Activated B cell treated with CpG ODN at 0.5 μM for 24 hours (primary cell): ENCODE measurements at places on chromosomes 2 and 18. TPM values are rescaled to one million over a fixed set of nuclear protein-coding genes. Genes with fewer than 3 reads are reported as not detected.

DNA sequence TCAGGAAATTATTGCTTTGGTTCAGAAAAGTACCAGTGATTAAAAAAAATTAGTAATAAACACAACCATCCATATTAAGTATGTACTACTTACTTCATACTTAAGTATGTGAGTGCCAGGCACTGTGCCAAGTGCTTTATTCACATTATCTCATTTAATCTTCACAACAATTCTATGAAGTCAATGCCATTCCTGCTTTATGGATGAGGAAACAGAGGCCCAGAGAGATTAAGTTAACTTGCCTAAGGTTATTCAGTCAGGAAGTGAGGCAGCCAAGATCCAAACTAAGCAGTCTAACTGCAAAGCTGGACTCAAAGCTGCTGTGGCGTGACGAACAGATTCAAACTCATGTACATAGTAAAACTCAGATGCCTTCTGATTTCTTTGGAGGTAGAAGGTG lies 22.3 kb downstream of the DTNB start:
- no peak for DNase-seq

Gene UCN
- 1.0 and 1.2 TPM in 2 replicates for total RNA-seq

- no peak for DNase-seq
Measured at GRCh38 chr18:58967751-58968254, 103.1 kb downstream of the ZNF532 start.

GRCh38 chr18:36527740-36528455 lies 230.4 kb downstream of the FHOD3 start:
- DNase-seq: no peak

Gene TMEM163
- total RNA-seq: 4.4 and 6.0 TPM in 2 replicates

DNA sequence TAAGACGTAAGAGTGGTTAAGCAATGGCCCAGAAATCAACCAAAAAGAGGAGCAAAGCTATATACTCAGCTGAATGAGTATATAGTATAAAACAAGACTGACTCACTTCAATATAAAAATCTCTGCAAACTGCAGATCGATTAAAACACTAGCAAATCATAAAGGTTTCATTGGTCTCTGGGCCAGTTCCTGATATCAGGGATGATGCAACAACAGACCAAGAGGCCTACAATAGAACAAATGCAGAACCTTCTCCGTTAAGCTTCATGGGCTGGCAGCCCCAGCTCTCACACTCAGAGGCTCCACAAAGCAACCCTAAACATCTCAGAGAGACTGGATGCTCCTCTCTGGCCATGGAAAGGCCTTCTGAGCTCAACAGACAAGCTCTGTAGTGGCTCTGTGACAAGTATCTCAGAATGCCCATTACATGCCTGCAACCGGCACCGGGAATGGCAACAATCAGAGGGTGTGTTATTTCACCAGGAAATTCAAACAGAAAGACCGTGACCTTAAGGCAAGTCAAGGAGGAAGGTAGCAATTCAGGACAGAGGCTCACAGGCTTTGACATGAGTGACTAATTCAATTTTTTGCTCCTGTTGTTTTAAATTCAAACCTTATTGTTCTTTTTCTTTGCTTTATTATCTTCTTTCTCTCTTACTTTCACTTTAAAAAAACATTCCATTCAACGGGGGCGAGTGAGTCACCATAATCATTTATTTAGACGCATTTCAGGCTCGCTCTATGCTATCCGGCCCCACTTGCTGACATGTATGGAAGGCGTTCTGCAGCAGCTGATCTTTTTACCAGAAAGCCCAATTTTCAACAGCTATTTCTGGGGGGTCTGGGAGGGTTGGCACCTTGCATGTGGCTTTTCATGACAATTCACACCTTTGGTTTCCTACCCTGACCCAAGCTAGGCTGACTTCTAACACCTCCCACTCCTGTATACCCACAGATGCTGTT lies 15.1 kb downstream of the CYRIA start:
- no peak for DNase-seq

DNA sequence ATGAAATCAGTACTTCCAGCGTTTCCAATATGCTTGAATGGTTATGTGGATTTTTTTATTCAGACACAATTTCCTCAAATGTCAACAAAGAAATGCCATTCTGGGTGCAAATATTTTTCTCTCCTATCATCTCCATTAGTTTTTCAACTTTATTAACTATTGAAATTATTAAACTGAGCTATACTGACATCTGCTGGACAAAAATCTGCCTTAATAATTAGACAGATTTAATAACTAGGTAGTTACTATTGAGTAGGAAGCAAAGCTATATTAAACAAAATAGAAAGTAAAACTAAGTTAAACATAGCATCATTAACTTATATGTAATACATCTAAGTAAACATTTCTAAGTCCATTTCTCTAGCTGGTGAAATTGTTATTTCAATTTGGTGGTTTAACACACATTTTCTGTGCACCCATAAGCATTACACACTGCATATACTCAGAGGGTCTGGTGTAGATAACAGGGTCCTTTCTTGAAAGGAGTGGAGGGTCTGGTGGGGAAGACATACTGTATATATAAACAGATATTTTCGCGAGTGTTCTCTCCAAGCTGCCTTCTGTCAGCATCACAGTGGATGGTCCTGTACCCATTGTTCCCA lies 77.0 kb downstream of the LANCL1 start:
- DNase-seq: no peak

Gene GALM
- total RNA-seq: 3.5 and 5.4 TPM in 2 replicates

Gene ZCCHC2
- total RNA-seq: 28.6 and 29.4 TPM in 2 replicates

Gene MSTN
- not detected in 2 replicates for total RNA-seq

DNA sequence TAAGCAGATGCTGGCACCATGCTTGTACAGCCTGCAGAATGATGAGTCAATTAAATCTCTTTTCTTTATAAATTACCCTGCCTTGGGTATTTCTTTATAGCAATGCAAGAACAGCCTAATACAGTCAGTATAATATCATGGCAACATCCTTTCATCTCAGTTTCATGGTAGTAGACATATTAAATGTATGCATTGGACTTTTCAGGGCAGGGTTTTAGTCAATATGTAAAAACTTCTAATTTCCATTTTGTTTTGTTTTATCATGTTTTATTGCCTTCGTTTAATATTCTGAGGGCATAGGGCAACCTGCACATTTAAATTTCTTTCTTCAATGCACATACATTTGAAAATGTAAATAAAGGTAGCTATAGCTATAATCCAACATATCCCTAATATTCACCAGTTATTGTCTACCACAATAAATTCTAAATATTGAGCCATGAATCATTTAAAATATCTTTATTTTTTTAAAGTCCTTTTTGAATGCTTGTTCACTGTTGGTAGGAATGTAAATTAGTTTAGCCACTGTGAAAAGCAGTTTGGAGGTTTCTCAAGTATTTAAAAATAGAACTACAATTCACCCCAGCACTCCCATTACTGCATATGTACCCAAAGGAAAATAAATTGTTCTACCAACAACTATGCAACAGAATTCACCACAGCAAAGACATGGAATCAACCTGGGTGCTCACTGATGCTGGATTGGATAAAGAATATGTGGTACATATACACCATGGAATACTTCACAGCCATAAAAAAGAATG lies 41.8 kb upstream of the GRB14 start:
- DNase-seq: no peak

DNA sequence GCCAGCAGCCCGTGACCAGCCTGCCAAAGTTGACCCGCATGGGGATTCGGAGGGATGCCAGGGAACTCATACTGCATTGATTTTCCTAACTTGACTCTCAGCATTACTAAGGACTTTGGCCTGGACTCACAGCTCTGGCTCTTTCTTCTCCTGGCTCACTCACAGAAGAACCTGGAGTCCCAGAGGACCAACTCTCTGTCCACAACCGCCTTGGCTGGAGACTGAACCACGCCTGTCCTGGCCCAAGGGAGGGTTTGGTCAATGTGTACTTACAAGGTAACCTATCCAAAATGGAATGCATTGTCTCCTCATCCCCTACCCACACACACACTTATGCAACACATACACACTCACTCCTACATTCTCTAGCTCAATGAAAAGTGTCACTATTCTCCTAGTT lies 135.6 kb upstream of the KLHL29 start:
- no peak for DNase-seq

Gene UGT1A4
- total RNA-seq: not detected in 2 replicates
